ENCODE measurements at places on chromosomes 16 and 17. TPM values are rescaled to one million over a fixed set of nuclear protein-coding genes. Genes with fewer than 3 reads are reported as not detected.

Gene PERCC1
- not detected for total RNA-seq

Gene SPAG9
- total RNA-seq, result 48.2 TPM

Gene CFAP20
- total RNA-seq, result 43.8 TPM

Gene SHISA6
- total RNA-seq, result not detected

Gene CCDC144A
- 3.0 TPM for total RNA-seq

Gene DCTPP1
- total RNA-seq, result 87.8 TPM

Gene EVPL
- 0.16 TPM for total RNA-seq

Gene RPGRIP1L
- total RNA-seq, result 7.2 TPM

Gene PPY
- not detected for total RNA-seq

Measured in T-helper 2 cell treated with Interferon-gamma antibody and Interleukin-4, amounts not matched to agents 100 ng/mL and 5 ng/mL, for 36 hours (primary cell).